Naive thymus-derived CD8-positive, alpha-beta T cell (primary cell): ENCODE measurements at places on chromosomes 7 and 10.

DNA sequence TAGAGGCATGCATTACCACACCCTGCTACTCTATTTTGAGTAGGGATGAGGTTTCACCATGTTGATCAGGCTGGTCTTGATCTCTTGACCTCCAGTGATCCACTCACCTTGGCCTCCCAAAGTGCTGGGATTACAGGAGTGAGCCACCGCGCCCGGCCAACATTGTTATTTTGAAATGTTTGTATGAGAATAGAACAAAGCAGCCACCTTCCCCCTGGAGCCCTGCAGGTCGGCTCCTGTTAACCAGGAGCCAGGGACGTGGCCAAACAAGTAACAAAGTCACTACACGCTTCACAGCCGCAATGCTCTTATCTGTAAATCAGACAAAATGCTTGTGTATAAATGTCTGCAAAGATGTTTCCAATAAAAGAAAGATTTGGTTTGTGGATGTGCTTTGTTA is 295.4 kb downstream of the CNTNAP2 start:
- DNase-seq: no peak

DNA sequence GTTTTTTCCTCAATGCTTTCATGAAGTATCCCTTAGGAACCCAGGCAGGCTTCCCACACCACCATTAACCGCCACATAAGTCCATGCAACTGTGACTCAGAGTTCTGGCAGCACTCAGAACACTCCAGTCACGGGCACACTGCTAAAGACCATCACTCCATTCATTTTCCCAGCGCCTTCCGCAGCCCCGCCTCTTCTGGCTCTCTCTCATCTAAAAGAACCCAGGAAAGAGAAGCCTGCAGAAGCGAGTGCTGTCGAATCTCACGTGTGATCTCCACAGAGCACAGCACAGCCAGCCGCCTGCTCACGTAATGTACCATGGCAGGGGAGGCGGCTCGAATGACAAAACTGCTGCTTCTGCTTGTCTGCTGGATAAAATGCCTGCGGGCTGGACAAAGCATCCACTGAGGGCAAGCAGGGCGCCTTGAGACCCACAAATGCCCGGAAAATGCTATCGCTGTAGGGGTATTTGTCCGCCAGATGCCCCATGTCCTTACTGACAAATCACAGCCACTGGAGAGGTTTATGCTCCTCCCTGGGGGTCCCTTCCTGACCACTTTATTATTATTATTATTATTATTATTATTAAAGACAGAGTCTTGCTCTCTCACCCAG is 1.8 kb downstream of the PSMG3 start:
- DNase-seq: no peak

GRCh38 chr10:125742465-125742864 is 23.0 kb downstream of the EDRF1 start:
- no peak for DNase-seq

DNA sequence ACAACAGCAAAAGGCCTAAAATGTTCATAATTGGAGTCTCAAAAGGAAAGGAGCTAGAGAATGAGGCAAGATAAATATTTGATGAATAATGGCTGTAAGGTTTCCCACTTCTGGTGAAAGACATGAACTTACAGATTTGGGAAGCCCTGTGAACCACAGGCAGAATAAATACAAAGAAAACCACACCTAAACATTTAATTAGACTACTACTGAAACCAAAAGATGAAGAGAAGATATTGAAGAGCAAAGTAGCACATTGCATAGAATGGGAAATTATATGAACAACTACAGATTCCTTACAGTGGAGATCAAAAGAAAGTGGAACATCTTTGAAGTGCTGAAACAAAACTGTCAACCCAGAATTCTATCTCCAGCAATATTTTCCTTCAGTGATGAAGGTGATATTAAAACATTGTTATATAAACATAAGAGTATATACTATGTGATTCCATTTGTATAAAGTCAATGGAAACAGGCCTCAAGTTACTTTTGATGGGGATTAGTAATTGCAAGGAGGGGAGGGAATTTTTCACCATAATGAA is 191.3 kb upstream of the KAT6B start:
- no peak for DNase-seq

DNA sequence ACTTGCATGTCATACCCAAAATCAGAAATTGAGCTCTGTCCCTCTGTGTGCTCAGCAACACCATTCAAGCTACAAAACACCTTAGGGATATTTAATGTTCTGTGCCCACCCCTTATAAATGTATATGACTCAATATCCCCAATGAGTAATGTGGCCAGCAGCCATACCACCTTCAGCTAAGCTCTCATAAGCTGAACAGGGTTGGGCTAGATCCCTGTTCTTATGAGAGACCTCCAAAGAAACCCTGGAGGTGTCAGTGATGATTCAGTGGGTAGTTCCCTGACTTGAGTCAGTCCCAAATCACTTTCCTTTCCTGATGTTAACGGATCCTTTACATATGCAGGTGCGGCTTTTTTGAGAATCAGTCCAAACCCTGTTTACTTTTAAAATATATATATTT is 253.8 kb downstream of the CREB5 start:
- no peak for DNase-seq

- DNase-seq: no peak
These were observed 142.2 kb downstream of the AGMO start for GRCh38 chr7:15419596-15419995.

GRCh38 chr10:103648636-103649532 is 155.4 kb downstream of the NEURL1 start:
- no peak for DNase-seq

DNA sequence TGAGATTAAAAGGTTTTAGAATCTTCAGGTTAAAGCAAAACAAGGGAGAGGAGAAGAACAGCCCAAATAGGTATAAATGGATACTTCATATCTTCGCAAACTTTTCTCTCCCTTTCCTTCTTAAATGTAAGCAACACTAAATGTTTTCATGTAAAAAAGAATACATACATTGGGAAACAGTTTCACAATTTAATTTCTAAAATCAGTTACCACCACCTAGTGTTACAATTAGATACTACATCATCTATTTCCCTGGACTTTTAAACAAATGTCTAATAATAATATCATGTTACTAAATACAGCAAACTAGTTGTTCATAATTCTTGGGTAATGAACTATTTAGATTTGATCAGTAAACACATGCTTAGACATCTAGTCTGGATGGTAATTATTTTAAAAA is 35.8 kb downstream of the MINDY3 start:
- no peak for DNase-seq

DNA sequence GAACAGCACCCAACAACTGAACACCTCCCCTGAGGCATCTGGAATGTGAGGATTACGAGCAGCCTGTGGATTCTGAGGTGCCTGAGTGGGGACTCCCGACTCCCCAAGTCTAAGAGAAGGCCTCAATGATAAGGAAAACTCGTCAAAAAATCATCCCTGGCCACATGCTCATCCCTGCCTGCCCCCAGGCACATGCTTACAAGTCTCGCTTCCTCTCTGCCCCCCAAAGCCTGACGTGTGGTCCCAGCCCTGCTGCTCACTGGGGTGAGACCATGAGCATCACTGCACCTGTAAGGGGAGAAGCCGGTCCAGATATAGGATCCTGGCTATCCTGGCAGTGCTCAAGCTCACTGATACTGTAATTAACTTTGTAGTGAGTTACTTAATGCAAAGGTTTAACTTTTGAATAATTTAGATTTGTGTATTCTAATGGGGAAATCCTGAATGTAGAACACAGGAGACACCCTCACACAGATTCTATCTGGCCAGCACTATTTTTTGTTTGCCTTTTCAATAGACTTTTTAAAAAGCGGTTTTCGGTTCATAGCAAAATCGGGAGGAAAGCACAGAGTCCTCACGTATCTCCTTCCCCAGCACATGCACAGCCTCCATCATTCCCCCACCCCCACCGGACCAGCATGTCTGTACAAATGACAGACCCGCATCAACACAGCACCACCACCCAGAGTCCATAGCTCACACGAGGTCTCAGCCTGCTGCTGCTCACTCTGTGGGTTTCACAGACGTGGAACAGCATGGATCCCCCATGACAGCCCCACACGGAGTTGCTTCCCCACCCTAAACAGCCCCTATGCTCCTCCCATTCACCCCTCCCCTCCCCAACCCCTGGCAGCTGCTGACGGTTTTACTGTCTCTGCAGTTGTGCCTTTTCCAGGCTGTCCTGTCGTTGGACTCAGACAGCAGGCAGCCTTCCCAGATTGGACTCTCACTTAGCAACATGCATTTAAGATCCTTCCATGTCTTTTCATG is 167.9 kb downstream of the DIP2C start:
- no peak for DNase-seq

GRCh38 chr10:14971867-14972448 is 12.8 kb downstream of the MEIG1 start:
- DNase-seq: peak; percentile 28

DNA sequence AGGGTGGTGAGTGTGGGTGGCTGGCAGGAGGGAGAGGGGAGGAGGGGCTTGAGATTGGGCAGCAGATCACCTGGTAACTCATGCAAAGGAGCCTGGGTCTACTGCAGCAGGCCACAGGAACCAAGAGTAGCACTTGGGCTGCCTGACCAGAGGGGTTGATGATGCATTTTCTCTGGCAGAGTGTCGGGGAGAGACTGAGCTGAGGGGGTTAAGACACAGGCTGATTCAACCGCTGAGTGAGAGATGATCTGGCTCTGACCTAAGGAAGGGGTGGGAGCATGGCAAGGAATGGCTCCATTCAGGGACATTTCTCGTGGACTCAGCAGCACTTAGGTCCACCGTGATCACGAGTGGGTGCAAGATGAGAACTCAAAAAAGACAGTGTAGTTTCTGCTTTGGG is 115.5 kb upstream of the STK17A start:
- no peak for DNase-seq
